CD4-positive, alpha-beta T cell treated with Interleukin-15 for 1 hour (primary cell): ENCODE measurements at places on chromosomes 6 and 20.
A peak's percentile ranks its signal among the peaks of the same experiment; 100 is the strongest.

DNA sequence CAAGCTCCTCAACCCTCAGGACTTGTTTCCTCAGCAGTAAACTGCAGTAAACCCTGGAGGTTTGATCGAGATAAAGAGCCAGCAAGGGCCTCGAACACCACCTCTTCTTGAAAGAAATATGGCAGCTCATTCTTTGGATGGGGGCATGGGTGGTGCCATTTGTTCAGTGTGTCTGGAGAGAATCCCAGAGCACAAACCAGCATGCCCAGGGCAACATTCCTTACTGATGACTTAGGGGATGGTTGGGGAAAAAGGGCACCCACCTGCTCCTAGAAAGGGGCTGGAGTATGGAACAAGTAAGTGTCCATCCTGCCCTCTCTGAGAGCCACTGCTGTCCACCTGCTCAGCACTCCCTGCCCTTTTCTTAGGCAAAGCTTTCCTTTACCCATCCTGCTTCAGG, 31.3 kb upstream of the ZFAND3 start:
- DNase-seq: no peak

- DNase-seq: no peak
These were observed 412.5 kb downstream of the GJA1 start for GRCh38 chr6:121847806-121848522.

GRCh38 chr6:43736844-43737243, 33.2 kb upstream of the VEGFA start:
- DNase-seq: no peak

DNA sequence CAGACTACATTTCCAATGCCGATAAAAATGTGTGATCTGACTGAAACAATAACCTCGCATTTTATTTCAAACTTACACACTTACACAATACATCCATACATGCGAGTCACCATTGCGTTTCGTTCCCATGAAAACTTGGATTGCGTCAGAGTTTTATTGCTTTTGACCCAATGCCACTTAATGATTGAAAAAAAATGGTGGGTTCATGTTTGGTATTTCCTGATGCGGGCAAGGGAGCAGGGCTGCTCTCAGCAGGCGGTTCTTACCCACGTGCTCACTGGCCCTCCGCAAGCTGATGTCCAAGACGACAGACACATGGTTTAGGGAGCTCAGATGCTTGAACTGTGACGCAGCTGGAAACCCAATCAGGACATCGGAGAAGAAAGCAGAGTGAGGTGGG, 281.0 kb upstream of the SULF2 start:
- no peak for DNase-seq

GRCh38 chr6:21265730-21266044, 327.9 kb upstream of the SOX4 start:
- DNase-seq: no peak

GRCh38 chr6:41656002-41656691, 17.9 kb downstream of the MDFI start:
- DNase-seq: no peak

GRCh38 chr6:105091140-105091829, 88.5 kb downstream of the POPDC3 start:
- DNase-seq: no peak

DNA sequence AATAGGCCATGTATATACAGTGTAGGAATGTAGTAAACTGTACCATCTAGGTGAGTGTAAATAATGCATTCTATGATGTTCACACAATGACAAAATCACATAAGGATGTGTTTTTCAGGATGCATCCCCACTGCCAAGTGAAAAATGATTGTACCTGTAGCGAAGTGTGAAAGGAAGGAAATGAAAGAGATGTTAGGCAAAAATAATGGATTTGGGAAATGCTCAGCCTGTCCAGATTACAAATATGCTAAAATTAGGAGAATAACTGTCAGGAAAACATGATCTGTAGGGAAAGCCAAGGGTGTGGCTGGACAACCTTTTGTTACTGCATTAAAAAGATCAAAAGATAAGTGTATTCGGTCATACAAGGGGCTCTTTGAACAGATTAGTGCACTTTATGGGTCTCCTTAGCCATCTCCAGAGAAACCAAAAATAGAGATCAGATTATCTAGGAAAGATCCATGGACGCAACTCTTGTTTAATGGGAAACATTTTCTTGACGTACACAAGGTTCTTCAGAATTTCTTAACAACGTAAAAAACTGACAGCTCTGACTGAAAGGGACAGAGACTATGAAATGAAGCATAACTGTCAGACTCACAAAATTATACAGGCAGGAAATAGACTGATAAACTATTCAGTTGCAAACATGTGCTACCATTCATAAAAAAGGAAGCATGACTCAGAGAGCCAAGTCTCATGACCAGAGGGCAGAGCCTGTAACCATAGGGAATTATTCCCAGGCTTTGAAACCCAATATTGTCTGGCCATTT, 253.6 kb upstream of the RAB32 start:
- DNase-seq: peak; percentile 17

GRCh38 chr6:134230940-134231339, 87.0 kb downstream of the SGK1 start:
- DNase-seq: no peak

DNA sequence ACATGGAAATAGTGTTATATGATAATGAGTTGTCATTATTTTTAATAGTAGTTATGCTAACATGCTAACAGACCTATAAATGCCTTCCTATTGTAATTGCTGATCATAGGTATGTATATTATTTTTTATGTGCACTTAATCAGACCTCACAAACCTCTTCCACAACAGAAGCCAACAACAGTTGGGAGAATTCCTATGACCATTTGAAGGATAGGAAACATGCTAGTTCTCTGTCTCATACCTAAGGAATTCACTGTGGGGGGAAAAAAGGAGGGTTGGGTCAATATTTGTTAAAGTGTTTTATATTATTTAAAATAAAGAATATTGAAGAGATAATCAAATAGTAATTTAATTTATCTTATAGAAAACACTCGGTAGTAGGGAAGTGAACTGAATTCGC, 990.9 kb downstream of the EPHA7 start:
- no peak for DNase-seq

GRCh38 chr6:35088281-35089215, 52.6 kb downstream of the TCP11 start:
- no peak for DNase-seq

- no peak for DNase-seq
These were observed 421.2 kb upstream of the EYS start for GRCh38 chr6:66128243-66128642.

- no peak for DNase-seq
These were observed 45.9 kb upstream of the NOP56 start for GRCh38 chr20:2606507-2607006.

GRCh38 chr6:132405143-132405915, 4.1 kb upstream of the MOXD1 start:
- DNase-seq: no peak
